ENCODE measurements at places on chromosomes 1 and 21.

DNA sequence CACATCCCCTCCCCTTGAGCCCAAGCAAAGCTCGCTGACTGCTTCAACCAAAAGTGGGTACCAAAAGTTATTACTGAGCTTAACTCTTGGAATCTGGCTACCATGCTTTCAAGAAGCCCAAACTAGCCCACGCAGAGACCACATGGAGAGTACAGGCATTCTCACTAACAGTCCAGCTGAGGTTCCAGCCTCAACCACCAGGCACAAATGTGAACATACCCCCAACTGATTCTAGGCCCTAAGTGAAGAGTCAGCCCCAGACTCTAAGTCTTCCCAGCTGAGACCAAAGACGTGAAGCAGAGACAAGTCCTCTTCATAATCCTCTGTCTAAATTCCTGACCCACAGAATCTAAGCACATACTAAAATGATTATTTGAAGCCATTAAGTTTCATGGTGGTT, 36.8 kb downstream of the EVI5 start:
- no peak for DNase-seq

DNA sequence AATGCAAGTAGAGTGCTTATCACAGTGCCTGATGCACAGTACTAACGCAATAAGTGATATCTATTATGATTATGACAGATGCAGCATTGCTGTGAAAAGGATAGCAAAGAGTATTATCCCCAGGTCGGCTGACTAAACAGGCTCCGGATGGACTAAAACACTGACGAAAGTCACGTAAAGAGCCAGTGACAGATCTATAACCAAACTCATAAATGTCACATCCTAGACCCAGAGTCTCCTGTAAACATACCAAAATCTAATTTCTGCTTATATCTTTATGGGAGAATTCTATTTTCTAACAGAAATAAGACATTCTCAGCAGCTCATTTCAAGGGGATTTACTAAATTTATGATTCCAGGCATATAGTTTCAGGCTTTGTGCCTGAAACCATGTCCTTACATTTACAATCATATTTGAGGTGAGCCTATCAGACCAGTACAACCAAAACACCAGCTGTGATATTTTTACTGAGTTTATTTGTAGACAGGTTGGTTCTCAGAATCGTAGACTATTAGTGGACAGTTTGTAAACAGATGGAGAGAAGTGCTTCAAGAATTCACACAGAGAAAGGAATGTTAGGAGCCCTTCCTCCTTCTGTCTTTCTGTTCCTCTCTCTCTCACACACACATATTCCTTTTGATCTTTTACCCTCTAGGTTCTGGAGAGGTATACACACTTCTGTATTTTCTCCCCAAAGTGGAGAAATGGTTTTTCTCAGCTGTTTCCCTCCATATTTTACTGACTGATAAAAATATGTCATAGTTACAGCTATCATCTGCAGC, 52.4 kb upstream of the WDR26 start:
- no peak for DNase-seq

DNA sequence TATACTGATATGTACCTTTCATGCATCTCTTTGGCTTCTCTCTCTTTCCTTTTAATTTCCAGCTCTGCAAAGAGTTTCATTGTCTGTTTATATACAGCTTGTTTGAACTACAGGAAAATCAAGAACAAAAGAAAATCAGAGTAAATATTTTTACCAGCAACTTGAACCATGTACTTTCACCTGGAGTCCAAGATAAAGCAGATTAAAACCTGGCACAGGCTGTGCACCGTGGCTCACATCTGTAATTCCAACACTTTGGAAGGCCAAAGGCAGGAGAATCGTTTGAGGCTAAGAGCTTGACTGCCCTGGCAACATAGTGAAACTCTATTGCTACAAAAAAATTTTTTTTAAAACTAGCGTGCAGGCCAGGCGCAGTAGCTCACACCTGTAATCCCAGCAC, 27.6 kb downstream of the DNAJC8 start:
- DNase-seq = no peak

DNA sequence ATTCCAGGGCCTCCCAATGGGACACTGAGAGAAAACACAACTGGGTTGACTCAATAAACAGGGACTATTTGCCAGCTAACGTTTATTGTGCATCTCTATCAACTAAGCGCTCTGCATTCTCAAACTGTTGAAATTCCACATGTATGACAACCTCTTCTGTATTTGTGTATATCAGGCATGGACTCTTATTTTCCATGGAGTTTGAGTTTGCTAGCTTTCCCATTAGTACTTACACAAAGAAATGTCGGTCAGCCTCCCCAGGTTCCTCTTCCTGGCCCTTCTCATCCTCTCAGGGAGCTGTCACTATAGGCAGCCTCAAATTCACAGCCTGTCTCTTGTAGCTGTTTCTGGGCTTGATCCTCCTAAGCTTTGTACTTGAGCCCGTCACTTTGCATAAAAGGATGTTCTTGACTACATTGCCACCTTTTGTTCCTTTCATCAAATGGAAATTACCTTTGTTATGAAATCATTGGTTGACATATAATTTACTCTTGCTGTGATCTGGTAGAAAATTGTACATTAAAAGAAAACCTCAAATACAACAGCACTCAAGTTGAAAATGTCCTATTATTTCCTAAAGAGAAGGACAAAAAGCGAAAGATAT, 60.0 kb upstream of the NTPCR start:
- no peak for DNase-seq

DNA sequence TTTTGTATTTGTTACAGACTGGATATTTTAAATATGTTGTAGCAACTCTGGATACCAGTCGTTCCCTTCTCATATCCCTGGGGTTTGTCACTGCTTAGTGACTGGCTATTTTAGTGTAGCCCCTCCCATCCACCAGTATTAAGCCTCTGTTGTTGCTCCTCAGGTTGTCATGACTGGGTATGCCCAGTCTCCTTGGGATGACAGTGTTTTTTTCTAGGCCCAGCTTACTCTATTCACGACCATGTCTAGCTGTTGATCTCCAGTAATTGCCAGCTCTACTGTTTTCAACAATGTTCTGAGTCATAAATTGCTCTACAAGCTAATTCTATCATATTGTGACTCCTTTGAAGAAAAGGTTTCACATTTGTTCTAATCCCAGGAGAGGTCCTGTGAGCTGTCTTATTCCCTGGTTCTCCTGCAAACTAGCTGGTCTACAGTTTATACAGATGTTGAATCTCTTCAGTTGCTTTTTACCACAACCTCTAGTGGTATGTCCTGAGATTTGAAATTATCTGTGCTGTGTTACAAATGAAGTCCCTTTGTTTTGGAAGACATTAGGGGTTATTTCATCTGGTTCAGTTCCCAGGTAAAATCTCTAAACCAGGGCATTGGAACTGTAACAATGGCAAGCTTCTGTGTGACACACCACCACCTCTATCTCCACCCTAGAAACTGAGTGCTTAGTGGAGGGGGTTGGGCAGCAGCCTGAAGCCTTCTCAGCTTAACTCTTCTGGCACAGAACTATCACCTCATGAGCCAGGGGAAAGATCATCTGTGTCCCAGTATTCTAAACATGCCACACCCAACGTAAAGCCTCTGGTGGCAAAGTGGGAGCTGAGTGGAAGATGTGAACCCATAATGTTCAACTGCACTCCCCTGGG, 124.6 kb downstream of the TRIM33 start:
- DNase-seq = no peak

DNA sequence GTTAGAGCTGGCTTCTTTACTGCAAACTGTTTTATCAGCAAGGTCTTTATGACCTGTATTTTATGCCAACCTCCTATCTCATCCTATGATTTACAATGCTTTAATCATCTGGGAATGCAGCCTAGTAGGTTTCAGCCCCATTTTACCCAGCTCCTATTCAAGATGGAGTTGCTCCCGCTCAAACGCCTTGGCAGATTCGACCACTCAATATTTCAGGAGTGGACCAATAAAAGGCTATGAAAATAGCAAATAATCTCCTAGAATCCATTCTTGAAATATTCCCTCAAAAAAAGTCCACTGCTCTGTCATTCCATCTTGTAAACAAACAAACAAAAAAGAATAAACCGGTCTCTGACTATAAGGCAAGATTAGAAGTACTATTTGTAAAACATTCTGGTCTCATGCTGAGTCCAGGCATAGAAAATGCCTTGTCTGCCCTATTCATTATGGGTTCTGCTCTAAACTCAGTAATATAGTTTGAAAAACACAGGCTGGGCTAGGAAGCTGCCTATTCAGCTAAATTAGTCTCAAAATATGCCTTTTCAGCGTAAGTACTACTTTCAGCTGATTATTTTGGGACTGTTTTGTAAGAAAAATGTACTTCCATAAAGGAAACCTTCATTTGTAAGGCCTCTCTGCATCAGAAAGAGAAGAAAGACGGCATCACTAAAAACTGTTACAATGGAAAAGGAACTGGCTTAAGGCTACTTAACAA, 53.0 kb downstream of the TBX19 start:
- DNase-seq = no peak

DNA sequence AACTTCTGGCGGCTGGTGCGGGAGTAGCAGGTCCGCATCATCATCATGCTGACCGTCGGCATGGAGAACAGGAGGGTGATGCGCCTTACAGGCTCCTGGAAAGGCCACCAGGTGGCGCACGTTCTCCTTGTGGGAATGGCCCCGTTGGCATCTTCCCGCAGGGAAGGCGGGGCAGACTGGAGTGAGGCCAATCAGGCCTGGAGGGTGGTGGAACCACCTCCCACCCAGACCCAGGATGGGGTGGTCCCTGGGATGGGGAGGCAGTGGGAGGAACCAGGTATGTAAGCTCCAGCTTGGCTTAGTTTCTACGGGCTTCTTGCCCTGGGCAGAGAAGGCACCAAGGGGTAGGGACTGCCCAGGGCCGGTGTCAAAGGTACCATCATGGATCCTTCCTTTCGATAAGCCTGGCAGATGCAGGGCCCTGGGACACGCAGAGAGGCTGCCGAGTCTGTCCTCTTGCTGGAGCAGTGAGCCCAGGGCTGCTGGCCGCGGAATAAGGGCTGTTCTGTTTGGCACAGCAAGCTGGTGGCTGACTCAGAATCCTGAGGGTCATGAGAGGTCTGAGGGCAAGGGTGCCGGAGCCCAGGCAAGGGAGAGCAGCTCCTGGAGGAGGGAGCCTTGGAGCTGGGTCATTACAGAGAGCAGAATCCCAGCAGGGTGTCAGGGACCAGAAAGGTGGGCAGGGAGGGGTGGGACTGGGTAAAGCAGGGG, 8.7 kb upstream of the LGR6 start:
- DNase-seq = peak; percentile 98

GRCh38 chr1:30776097-30777059, 18.8 kb upstream of the LAPTM5 start:
- no peak for DNase-seq

Measured in iPS DF 6.9 (cell line).